ENCODE measurements at places on chromosomes 6 and 20.

- DNase-seq: peak; percentile 95
Observed at GRCh38 chr6:144284783-144285547, at the start of gene UTRN. Gene UTRN, plus strand, starts transcription at chr6:144285335. Its CDS starts 6,494 bp downstream, at chr6:144291829.

DNA sequence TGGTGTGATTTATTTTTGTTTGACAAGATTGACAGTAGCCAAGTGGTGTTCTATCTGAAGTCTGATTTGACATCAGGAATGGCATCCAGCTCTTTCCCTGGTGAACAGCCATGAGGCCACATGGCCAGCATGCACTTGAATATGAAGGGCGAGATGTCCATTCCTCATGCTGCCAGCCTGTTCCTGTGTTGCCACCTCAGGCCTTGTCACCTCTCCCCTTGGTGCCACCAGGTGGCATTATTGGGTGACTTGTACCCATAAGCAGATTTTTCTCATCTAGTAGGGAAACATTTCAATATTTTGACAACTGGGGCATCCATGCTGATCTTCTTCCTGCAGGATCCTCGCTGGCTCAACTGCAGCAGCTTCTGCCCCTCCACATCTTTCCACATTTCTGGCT lies 199.1 kb downstream of the ERMARD start:
- DNase-seq: peak; percentile 35

DNA sequence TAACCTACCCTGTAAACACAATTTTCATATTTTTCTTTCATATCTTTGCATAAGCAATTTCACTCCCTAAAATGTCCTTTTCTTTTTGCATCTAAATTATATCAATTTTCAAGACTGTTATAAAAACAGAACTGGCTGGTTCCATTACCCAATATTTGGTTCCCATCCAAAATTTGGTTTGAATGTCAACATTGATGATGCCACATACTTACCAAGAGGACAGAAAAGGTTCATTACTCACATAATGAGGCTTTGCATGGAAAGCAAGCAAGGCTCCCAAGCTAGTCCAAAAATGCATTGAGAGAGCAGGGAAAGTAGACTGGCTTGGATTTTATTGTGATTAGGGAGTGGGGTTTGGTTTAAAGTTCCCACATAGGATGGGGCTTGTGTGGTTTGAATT lies 144.4 kb upstream of the AKIRIN2 start:
- DNase-seq: no peak

GRCh38 chr6:166315436-166315835 lies 7.2 kb upstream of the PRR18 start:
- no peak for DNase-seq

DNA sequence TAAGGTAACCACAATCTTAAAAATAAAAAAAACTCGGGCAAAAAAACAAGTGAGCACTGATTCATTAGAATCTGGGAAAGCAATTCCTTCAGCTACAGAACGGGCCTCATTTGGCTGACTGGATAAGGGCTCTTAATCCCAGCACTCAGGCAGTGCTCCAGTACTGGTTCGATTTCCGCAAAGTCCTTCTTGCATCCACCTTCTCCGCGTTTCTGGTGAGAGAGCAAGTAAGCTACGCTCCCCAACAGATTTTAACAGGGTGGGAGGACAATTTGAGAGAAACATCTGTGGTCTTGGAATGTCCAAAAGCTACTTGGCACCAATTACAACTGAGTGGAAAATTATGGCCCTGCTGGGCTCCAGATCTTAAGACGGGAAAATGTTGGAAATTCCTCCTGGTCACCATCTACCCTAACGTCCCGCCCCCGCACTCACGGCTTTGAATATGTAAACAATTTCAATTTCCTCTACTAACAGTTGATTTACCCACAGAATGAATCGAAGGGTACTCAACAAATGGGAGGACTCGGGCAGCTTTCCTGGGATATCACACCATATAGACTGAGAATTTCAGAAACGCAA lies 18.1 kb upstream of the ZSCAN9 start:
- DNase-seq: peak; percentile 24

DNA sequence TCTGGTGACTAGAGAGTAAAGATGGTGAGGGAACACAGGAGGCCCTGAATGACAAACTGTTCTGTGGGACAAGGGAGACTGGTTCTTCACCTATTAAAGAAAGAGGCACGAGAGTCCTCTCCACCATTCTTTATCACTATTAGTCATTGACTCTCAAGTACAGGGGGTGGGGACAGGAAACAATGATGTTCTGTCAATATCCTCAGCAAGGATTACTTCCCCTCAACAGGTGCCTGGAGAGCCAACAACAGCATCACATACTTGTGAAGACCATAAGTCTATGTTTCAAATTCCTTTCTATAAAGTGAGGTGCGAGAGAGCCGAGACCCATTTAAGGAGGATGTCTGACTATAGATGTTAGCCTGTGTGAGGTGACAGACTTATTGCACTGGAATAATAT lies 72.4 kb upstream of the TBC1D7 start:
- no peak for DNase-seq

GRCh38 chr6:84432619-84433018 lies 205.2 kb upstream of the CEP162 start:
- no peak for DNase-seq

Data from tongue (tissue), 3 donors.